ENCODE measurements at places on chromosomes 5 and 9. TPM values are rescaled to one million over a fixed set of nuclear protein-coding genes. Genes with fewer than 3 reads are reported as not detected.

GRCh38 chr9:34633851-34634550, 3.6 kb downstream of the SIGMAR1 start:
- DNase-seq, result no peak

C1QTNF2 gene
- polyA plus RNA-seq, result 2.6 TPM

GRCh38 chr5:53369681-53370080, 110.7 kb upstream of the FST start:
- no peak for DNase-seq

- no peak for DNase-seq
Observed at GRCh38 chr9:70045452-70045851, 1.8 kb downstream of the MAMDC2 start.

DNA sequence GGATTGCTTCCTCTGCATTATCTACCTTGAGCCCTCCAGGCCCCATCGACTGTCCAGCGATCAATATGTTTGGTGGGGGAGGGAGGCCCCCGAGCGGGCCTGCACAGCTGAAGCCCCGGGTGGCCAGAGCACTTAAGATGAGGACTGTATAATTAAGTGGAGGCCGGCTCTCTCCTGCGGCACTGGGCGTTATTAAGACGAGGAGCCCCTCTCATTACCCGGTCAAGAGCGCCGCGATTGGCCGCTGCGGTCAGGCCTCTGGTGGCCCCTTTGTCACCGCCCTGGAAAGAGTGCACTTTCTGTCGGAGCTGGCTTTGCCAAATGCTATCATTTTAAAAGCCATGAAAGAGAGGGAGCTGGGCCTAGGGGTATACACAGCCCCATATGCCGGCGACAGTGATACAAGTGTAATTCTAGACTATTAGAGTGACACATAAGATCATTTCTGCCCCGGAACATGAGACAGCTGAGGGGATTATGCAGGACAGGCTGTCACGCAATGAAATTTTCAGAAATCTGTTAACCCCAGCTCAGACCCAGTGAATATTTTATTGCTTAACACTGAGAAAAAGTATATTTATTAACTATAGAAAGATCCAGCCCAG, 106.3 kb upstream of the IRX1 start:
- DNase-seq, result no peak

DNA sequence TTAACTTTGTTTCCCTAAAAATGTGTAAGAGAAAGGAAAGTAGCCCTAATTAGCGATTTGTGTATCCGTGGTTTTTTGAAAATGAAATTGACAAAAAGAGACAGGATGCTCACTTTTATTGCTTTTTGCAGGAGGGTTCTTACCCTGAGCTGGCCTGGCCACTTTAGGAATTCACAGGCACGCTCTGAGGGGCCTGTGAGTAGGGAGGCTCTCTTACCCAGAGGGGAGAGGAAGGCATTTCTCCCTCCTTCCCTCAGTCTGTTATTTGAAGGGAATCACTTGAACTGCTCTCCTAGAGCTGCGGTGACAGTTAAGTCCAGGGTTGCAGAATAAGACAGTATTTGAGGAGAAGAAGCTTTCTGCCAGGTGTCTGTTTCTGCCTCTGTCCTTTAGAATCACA, 16.7 kb downstream of the PIK3R1 start:
- no peak for DNase-seq

ACTBL2 gene
- polyA plus RNA-seq, result not detected

- no peak for DNase-seq
Observed at GRCh38 chr5:94021246-94021645, 279.8 kb upstream of the POU5F2 start.

GRCh38 chr9:129399634-129399990, 221.3 kb downstream of the C9orf50 start:
- DNase-seq, result no peak

DNA sequence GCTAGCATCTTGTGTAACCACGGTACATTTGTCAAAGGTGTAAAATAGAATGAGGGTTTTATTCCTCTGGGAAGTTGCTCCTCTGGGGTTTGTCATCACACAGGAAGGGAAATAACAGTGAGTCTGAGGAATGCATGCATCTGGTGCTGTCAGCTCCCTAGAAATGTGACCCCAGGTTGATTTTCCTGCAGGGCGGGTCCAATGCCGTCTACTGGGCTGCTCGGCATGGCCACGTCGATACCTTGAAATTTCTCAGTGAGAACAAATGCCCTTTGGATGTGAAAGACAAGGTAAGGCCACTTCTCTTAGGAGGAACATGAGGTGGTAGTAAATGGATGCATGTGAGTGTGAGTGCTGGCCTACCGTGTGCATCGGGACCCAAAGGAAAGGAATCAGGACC, 78.8 kb upstream of the CTSL start:
- no peak for DNase-seq

AGXT2 gene
- polyA plus RNA-seq, result 1.4 TPM

DNA sequence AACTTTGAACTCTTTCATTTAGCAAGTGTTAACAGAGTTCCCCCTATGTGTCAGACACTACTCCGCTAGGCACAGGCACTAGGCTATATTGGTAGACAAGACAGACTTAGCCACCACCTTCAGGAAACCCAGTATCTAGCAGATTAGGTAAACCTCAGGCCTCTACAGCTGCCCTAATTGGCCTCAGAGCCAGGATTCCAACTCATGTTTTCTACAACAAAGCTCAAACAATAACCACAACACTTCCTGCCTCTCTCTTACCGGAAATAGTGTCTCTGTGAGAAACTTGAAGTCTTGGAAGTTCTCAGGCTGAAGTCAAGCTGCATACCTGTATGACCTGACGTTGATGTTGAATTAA, 116.6 kb upstream of the SLC44A1 start:
- DNase-seq, result no peak

- no peak for DNase-seq
Observed at GRCh38 chr5:169242175-169242848, 58.6 kb downstream of the SLIT3 start.

Data from left renal pelvis (tissue), 4 donors.